ENCODE measurements at places on chromosomes 16 and 17.

DNA sequence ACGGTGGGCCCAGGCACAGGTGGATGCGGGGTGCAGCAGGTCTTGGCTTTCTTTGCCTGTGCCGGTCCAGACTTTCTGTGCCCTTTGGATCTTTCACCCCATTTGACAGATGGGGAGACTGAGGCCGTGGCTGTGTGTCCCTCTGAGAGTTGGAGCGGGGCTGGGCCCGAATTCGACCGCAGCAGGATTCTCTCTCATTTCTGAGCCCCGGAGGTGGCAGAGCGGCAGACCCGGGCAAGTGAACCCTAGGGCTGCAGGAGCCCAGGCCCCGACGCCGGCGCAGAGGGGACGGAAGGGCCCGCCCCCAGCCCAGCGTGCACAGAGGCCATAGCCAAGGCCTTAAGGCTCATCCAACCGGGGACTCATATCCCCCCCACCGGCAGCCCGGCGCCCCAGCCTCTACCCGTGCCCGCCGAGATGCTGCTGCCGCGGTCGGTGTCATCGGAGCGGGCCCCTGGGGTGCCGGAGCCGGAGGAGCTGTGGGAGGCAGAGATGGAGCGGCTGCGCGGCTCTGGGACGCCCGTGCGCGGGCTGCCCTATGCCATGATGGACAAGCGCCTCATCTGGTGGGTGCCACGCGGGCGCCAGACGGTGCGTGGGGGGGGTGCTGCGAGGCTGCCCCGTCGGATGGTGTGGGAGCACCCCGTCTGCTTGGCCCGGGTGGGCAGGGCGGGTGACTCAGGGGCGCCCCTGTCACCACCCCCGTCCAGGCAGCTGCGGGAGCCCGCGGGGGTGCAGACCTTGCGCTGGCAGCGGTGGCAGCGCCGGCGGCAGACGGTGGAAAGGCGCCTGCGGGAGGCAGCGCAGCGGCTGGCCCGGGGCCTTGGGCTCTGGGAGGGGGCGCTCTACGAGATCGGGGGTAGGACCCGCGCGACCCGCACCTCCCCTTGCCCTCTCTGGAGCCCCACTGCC lies 857 bp downstream of the TMC8 start:
- DNase-seq: peak; percentile 77

DNA sequence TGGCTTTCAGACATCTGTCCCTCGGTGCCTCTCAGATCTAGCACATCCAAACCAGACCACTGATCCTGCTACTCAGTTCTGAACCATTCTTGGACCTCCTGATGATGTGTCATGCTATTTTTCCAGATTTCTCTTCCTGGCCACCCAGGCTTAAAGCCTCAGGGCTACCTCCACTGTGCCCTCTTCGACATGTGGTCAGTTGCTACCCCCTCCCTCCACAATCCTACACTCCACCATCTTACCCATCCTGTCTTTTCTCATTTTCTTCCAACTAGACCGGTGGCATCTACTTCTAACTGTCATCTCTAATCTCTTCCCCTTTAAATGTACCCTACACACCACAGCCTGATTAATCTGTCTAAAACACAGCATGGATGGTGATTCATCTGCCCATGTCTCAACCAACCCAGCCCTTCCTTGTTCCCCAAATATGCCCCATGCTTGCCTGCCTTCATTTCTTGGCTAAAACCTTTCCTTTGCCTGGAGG lies 478.6 kb downstream of the SLC39A11 start:
- no peak for DNase-seq

DNA sequence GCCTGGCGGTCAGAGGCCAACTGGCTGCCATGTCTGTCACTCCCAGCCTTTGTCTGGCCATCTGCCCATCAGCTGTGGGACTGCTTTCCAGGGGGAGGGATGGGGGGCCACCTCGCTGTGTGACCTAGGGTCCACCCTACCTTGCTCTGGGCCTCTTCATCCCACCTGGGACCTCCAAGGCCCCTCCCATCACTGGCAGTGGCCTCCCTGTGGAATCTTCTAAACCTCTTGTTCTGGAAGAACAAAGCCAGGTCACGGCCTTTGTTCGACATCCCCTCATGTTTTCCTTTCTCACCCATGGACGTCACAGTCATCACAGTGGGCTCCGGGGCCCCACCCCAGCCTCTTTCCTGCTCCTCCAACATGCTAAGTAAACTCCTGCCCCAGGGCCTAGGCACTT lies 24.0 kb downstream of the SPNS2 start:
- DNase-seq: no peak

DNA sequence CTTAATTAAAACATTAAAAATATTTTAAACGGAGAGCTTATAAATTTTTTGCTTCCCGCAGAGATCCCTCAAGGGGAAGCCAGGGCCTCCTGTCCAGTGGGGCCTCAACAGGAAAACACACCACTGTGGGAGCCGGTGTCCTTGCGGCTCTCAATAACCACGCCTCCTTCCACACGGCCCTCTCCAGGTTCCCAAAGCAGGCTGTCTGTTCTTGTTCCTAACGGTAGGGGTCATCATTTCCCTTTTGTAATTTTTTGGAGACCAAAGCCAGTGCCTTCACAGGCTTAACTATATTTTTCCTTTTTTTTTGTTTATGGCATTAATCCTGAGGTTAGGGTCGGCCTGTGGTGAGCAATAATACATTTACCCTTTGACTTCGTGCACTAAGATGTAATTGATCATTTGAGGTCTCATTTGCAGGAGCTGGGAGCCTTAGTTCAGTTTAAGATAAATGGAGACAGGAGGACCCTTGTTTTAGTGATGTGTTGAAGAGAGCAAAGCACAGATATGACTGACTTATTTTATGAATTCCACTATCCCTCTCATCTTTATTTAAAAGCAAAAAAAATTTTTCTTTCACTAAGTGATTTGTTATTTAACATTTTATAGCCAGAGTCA lies 77.5 kb upstream of the N4BP1 start:
- peak; percentile 51 for DNase-seq

DNA sequence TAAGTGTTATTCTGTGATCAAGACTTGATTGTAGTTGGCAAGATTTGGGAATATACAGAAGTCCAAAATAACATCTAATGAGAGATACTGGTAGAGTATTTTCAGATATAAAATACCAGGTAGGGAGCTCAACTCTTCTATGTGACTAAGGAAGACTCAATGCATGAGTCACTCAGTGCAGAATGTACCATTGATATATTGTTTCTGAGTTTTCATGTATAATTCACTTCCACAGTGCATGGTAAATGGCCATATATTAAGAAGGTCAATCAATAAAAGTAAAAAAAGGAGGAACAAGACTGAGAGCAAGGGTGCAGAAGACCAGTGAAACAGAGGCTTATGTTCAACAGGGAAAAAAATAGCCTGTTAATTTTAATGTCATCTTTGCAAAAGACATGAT lies 1387.9 kb downstream of the CDH8 start:
- no peak for DNase-seq

DNA sequence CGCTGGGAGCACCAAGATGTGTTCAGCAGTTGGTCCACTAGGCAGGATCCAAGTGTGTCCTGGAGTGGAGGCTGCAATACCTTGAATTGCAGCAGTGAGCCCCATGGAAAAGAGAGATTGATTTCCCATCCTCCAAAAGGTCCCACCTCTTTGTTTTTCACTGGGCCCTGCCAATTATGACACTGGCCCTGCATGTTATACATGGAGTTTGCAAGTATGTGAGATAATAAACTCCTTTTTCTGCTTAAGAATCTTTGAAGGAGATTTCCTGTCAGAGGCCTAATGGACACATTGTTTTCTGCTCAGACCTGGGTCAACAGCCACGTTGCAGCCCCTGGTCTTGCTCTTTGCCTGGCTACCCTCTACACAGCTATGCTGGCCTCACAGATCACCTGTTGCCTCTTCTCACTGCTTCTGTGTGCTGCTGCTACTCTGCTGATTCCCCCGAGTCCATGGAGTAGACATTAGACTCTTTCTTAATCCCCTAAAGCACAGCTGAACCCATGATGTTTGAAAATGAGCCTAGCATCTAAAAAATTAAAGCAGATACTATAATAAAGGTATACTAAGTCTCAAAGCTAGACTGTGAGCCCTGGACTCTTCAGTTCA lies 341.9 kb upstream of the CDH11 start:
- DNase-seq: no peak

GRCh38 chr17:74618451-74618850 lies 5.1 kb downstream of the CD300E start:
- DNase-seq: no peak

- DNase-seq: no peak
Measured at GRCh38 chr17:12667299-12667958, 1.7 kb downstream of the MYOCD start.

GRCh38 chr17:40074871-40075200 lies 12.1 kb downstream of the THRA start:
- DNase-seq: no peak

DNA sequence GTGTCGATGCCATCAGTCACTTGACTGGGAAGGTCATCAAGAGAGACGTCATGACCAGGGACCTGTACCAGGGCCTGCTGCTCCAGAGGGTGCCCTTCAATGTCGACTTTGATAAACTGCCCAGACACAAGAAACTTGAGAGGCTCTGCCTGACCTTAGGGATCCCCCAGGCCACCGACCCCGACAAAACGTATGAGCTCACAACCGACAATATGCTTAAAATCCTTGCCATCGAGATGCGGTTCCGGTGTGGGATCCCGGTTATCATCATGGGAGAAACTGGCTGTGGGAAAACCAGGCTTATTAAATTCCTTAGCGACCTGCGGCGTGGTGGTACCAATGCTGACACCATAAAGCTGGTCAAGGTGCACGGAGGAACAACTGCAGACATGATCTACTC lies 69.6 kb upstream of the ENDOV start:
- no peak for DNase-seq

DNA sequence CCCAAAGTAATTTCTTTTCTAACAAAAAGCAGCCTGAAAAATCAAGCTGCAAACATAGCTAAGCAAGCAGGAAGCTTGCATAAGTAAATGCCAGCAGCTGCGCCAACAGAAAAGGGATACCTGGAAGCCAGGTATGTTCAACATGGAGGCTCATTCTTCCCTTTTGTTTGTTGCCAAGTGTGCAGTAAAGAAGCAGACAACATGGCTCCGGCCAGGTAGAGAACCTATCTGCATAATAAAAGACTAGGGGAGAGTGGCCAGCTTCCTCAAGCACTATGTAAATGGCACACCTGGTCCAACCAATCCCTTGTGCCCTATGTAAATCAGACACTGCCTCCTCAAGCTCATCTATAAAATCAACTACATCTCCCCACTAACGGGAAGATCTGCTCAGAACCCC lies 1407.0 kb downstream of the CDH11 start:
- DNase-seq: no peak

- DNase-seq: no peak
Measured at GRCh38 chr17:42045719-42046118, 4.7 kb downstream of the C17orf113 start.

GRCh38 chr17:65634533-65634932 lies 73.1 kb upstream of the AXIN2 start:
- DNase-seq: no peak

GRCh38 chr17:48522031-48522653 lies 8.7 kb downstream of the HOXB1 start:
- DNase-seq: no peak

DNA sequence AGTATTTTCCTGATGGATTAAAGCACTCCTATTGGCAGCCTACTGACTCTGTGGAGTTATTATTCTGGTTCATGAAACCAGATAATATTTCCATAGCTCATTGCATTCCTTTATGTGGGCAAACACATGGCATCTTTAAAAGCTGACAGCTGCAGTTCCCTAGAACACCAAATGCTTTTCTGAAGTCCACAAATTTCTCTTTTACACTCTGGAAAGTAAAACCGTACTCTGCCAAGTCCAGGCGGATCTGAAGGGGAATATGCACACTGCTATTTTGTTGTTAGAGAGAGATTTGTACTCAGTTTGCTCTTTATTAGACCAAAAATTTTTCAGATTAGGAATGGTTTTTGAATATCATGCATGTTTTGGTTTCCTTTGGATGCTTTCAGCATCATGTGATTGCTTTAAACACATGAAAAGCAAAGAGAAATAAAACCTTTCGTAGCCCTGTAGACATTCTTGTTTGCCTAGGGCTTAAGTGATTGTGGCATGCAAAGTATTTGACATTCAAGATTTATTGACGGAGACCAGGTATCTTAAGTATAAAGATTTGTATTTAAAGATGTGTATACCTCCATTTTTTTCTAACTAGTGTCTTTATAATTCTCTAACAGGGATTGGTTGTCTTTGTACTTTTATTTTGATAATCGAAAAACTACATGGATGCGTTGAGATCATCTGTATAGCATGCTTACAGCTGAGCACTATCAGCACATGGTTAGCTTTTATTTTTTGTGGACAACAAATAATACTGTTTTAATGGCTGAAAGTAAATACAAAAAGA lies 19.5 kb downstream of the SEC14L1 start:
- no peak for DNase-seq
